ENCODE measurements at places on chromosomes 1 and 21. TPM values are rescaled to one million over a fixed set of nuclear protein-coding genes. Genes with fewer than 3 reads are reported as not detected.

ADAMTS4 gene
- total RNA-seq, result 9.6 TPM

OR2L2 gene
- not detected for total RNA-seq

BMP8B gene
- total RNA-seq, result 0.29 TPM

WNT2B gene
- 0.40 TPM for total RNA-seq

BEND5 gene
- total RNA-seq, result 5.9 TPM

KCNE2 gene
- 0.59 TPM for total RNA-seq

F13B gene
- total RNA-seq, result not detected

MX2 gene
- total RNA-seq, result 11.4 TPM

RHCE gene
- total RNA-seq, result 0.49 TPM

KCNJ6 gene
- 0.33 TPM for total RNA-seq

GPX7 gene
- total RNA-seq, result 20.3 TPM

DNA sequence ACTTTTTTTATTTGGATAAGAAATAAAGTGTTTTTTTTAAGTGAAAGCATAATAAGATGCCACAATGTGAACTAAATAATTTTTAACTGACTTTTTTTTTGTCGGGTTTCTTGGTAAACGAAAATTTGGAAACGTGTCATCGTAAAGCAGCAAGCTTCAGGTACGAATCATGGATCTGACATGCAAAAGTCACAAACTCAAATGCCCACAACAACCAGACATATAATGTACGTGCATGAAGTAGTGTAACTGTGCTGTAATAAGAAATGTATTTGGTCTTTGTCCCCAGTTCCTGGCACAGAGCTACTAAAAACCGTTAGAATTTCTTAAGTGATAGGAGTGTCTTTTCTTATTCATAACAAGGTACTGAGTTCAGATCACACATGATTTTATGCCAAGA lies 44.3 kb upstream of the LRRC7 start:
- DNase-seq, result no peak

GRCh38 chr1:1207571-1207892 lies 1.1 kb upstream of the TNFRSF18 start:
- no peak for DNase-seq

DNA sequence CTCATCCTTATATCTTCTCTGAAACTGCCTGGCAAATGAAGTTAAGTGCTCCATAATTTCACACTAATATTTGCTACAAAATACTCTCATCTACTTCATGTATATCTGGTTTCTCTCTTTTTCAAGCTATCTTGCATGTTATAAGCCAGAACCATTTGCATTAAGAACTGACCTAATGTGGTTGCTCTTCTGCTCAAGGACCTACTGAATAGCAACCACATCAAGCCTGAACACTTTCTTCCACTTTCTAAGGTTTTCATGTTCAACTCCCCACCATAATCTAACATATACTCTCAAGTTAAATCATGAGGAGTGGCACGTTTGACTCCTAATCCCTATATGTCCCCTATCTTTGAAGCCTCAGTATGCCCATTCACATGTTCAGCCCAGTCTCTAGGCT lies 27.2 kb downstream of the RGS1 start:
- no peak for DNase-seq

- no peak for DNase-seq
These were observed 26.4 kb upstream of the DPH5 start for GRCh38 chr1:101051688-101052638.

GRCh38 chr1:238063454-238063853 lies 172.7 kb upstream of the ZP4 start:
- DNase-seq, result no peak

DNA sequence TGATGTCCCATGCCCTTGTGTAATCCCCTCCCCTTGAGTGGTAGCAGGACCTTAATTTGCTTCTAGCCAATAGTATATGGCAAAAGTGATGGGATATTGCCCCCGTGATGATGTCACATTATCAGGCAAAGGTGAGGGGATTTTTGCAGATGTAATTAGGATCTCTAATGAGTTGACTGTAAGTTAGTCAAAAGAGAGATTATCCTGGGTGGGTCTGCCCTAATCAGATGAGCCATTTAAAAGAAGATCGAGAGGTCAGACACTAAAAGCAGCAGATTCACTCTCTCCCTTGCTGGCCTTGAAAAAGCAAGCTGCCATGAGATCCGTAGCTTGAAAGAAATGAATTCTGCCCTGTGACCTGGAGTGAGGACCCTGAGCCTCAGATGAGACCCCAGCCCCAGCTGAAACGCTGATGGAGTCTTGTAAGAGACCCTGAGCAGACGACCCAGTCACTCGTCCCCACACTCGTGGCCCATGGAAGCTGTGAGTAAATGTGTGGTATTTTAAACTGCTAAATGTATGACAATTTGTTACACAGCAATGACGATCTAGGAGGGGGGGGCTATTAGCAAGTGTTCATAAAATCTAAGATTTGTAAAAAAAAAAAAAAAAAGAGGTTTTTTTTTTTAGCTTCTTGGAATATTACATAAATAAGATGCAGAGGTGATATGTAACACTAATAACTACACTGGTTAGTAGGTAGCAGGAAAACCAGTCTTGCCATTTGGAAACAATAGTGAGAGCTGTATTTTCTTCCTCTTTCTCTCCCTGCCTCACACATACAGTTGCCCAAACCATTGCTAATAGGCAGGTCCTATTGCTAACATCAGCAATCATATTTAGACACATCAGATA lies 50.3 kb upstream of the TARBP1 start:
- DNase-seq, result no peak

- peak; percentile 90 for DNase-seq
These were observed 10.7 kb downstream of the LRRC47 start for GRCh38 chr1:3785456-3786157.

DNA sequence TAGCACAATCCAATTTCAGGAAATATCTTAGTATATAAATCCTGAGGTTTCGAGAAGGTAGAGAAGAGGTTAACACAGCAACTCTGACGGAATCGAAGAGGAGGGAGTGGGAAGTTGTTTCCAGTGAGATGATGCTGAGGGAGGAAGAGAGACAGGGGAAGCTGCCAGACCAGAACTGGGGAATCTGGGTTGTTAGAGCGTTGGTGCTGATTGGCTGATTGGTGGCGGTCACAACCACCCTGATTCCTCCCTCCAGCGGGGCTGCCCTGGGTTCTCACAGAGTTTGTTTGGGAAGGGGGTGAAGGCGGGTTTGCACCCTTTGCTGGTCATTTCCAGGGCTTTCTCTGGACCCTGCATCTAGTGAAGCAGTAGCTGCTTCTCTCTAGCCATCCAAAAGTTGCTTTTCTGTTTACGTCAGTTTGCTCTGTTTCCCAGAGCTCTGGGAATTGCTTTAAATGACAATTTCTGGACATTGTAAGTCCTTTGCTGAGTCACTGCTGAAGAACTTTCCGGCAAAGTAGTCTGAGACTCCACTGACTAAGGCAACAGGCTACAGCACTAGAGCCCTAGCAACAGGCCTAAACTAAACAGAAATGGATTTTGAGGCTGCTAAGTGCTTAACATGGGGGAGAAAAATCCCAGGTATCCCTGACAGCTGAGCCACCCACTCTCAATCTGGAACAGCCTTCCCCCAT lies 90.1 kb downstream of the TENT5C start:
- DNase-seq, result peak; percentile 65

DNA sequence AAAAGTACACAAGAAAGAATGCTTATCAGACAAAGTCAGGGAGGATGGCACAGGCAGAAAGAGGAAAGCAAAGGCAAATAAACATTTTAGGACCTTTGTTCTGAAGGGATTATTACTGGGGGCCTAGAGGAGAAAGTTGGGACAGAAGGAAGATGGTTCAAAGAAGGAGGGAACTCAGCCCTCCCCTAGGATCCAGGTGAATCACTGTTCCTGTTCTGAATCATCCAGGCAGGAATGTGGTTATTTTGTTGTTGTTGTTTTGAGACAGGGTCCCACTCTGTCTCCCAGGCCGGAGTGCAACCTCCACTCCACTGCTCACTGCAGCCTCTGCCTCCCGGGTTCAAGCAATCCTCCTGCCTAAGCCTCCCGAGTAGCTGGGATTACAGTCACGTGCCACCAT lies 38.5 kb upstream of the PSEN2 start:
- DNase-seq, result no peak

DNA sequence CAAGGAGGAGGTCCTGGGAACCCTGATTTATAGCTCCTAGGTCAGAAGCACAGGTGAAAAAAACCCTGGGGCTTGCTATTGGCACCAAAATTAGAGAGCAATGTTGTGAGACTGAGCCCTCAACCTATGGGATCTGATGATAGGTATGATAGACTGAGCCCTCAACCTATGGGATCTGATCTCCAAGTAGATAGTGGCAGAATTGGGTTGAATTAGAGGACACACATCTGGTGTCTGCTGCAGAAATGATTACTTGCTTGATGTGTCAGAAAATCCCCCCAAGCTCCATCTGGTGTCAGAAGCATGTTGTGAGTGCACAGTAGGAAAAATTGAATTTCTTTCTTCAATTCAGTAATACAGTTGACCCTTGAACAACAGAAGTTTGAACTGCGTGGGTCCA lies 62.4 kb downstream of the MAP3K21 start:
- DNase-seq, result no peak

- no peak for DNase-seq
These were observed at the start of gene MIA3 for GRCh38 chr1:222618001-222618879. TSS of gene MIA3 (plus strand) at chr1:222618097. CDS start at chr1:222618111, 14 bp downstream.

Data from endodermal cell (in vitro differentiated cells).